ENCODE measurements at places on chromosomes 7 and 10.

GRCh38 chr10:12801214-12802087, 200.1 kb downstream of the CCDC3 start:
- no peak overlapping the region for H3K27ac ChIP-seq
- H3K36me3 ChIP-seq = no peaks in the 10 kb centered on the region
- no peaks in the 10 kb centered on the region for H3K27me3 ChIP-seq
- peaks cover 4% of the 10 kb centered on the region for H3K4me1 ChIP-seq

DNA sequence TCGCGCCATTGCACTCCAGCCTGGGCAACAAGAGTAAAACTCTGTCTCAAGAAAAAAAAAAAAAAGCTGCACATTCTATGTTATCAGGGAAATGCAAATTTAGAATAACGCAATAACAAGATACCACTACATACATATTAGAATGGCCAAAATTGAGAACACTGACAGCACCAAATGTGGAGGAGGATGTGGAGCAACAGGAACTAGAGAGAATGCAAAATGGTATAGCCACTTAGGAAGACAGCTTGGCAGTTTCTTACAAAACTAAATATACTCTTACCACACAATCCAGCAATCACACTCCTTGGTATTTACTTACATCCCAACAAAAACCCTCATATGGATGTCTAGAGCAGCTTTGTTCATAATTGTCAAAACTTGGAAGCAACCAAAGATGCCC, 76.8 kb downstream of the ALOX5 start:
- no peak overlapping the region for H3K4me3 ChIP-seq
- DNase-seq = no peak
- H3K27me3 ChIP-seq = no peaks in the 10 kb centered on the region
- H3K27ac ChIP-seq = no peak overlapping the region
- H3K4me1 ChIP-seq = no peaks in the 10 kb centered on the region
- peaks cover 13% of the 10 kb centered on the region for H3K36me3 ChIP-seq

DNA sequence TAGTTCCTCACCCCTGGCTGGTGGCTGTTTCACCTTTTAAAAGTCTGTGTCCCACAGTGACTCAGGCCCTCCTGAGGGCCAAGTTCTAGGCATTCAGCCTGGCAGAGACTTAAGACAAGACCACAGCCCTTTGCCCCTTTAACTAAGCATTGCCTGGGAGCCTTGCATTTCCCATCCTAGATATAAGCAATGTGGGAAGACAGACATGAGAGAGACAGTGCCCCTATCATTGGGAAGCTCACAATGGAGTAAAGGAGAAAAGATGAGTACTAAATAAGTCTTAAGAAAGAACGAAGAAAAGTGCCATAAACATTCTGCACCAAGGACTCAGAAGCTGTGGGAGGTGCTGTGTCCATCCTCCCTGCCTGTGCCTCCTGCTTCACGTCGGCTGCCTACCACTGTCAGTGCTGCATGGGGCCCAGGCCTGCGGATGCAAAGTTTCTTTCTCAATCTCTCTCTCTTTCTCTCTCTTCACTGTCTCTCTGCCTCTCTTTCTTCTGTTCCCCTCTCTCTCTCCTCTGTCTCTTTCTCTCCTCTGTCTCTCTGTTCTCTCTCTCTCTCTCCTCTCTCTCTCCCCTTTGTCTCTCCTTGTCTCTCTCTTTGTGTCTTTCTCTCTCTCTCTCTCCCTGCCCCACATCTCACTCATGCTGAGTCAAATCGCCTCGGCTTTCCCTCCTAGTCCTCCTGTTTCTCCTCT, 21.5 kb downstream of the GPRIN2 start:
- peaks cover 15% of the 10 kb centered on the region for H3K4me1 ChIP-seq
- H3K27ac ChIP-seq = no peak overlapping the region
- H3K4me3 ChIP-seq = no peak overlapping the region
- H3K27me3 ChIP-seq = no peaks in the 10 kb centered on the region

GRCh38 chr7:27209933-27210440, 10.1 kb upstream of the HOXA13 start:
- peak overlapping the region; percentile 29 for H3K4me3 ChIP-seq
- no peak overlapping the region for H3K27ac ChIP-seq
- peaks cover 93% of the 10 kb centered on the region for H3K27me3 ChIP-seq
- no peaks in the 10 kb centered on the region for H3K36me3 ChIP-seq
- DNase-seq = no peak
- peaks cover 18% of the 10 kb centered on the region for H3K4me1 ChIP-seq

DNA sequence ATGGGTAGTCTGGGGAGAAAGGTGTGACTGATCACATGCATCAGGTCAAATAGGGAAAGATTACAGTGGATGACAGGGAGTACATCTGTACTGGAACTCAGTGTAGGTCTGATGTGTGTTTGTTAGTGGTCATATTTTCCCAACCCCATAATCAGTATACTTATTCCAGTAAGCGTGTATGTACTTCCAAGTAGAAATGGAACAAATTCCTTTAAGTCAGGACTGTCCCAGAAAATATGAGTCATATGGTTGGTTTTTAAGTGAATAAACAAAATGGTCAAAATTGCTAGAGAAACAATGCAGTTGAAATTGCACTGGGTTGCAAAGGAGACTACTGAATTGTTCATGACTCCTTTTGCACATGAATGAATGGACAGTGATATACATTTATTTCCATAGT, 118.8 kb upstream of the MYO3A start:
- no peak for DNase-seq
- H3K27ac ChIP-seq = no peak overlapping the region
- H3K4me3 ChIP-seq = no peak overlapping the region
- no peaks in the 10 kb centered on the region for H3K36me3 ChIP-seq
- no peaks in the 10 kb centered on the region for H3K4me1 ChIP-seq

DNA sequence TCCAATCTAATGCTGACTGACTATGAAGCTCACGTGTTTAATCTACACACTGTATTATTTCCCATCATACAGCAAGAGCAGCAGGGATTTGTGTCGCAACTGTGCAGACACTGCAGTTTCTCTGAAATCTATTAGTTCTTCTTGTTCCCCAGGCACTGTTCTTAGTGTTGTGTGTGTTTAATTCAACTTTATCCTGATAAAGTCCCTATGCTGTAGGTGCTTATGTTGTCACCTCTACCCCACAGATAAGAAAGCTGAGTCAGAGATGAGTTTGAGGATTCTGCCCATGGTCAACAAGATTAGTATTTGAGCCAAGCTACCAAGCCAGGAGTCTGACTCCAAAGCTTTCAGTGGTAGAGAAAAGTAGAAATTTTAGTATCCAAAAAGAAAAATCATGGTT, 22.5 kb upstream of the EPHB6 start:
- no peaks in the 10 kb centered on the region for H3K27me3 ChIP-seq
- H3K36me3 ChIP-seq = no peaks in the 10 kb centered on the region
- no peak for DNase-seq
- no peak overlapping the region for H3K4me3 ChIP-seq
- no peaks in the 10 kb centered on the region for H3K4me1 ChIP-seq

DNA sequence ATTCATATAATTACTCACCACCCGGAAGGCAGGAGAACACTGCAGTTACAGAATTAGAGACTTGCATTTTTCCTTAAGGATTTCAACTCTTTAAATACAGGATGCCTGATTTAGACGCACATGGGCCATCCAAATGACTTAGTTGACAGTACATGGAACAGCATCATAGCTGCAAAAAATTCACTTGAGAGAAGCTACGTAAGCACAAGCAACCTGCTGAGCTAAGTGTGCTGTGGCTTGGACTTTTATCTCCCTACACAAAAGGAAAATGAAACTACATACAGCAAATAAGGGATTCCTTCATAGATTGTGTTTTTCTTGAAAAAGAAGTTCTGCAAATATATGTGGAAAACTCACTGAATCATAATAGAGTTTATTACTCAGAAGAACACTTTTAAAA, 152.6 kb downstream of the POU6F2 start:
- no peak overlapping the region for H3K27ac ChIP-seq
- no peaks in the 10 kb centered on the region for H3K4me1 ChIP-seq
- peak; percentile 7 for DNase-seq
- no peak overlapping the region for H3K4me3 ChIP-seq
- H3K36me3 ChIP-seq = no peaks in the 10 kb centered on the region
- H3K27me3 ChIP-seq = no peaks in the 10 kb centered on the region

DNA sequence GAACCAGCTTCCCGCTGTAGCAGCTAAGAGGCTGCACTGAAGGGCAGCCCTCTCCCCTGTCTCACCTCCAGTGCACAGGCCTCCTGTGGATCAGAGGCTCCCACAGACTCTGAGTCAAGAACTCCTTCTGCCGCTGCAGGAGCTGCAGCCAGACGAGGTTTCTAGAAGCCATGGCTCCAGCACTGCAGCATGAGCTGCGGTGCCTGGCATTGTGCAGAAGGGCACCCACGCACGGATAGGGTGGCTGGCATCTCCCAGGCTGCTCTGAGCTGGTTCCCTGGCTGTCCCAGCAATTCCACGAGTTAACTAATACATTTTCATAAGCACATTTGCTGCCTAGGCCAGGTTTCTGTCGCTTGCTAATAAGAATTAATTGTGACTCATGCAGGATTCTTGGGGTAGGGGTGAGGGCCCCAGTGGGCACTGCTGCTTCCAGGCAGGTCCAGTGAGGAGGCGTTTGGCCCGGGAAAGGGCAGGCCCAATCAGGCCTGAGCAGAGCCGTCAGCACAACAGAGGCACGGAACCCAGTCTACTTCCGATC, 594.2 kb downstream of the DNAJB6 start:
- H3K4me3 ChIP-seq = no peak overlapping the region
- H3K27me3 ChIP-seq = peaks cover 3% of the 10 kb centered on the region
- H3K27ac ChIP-seq = no peak overlapping the region
- H3K4me1 ChIP-seq = no peaks in the 10 kb centered on the region
- DNase-seq = no peak

- H3K36me3 ChIP-seq = no peaks in the 10 kb centered on the region
- DNase-seq = no peak
- peaks cover 12% of the 10 kb centered on the region for H3K4me1 ChIP-seq
Observed at GRCh38 chr10:113980408-113981087, 63.1 kb upstream of the ADRB1 start.
